ENCODE measurements at places on chromosomes 13 and 19.

DNA sequence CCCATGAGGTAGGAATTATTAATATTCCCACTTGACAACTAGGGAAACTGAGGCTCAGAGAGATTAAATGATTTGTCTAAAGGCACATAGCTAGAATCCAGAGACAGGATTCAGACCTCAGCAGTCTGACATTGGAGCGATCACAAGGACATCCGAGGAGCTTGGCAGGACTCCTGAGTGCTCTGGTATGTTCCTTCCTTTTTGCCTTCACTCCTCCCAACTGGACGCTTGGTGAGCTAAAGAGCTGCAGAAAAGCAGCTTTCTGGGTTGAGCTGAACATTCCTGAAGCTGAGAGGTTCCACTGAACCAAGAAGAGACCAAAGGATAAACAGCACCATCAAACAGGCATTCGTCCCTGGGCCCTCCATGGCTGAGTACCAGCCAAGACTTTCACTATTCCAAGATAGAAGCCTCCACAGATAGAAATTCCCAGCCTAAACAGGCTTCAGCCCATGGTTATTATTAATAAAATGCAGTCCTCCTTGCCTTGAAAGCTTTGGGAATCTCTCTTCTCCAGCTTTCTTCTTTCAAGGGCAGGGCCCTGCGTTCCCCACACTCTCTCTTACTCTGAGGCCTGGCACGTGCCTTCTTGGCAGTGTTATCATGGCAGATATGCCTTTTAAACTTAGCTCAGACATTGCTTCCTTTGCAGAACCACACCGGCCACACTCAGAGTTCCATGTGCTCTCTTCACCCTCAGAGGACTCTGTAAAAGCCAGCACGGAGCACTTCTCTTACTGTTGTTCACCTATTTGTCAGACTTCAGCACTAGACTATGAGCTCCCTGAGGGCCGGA lies 97.1 kb downstream of the CYSLTR2 start:
- DNase-seq: no peak

DNA sequence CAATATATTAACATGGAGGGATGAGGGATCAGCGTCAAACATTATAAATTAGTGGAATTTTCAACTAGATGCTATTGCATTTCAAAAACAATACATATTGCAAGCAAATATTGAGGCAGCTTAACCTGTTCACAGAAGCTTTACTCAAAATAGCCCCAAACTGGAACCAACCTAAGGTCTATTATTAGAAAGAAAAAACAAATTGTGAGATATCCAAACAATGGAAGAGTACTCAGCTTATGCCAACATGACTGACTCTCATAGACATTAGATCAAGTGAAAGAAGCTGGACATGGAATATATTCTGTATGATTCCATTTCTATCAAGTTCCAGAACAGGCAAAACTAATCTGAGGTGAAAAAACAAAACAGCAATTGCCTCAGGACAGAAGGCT lies 27.6 kb upstream of the NEK3 start:
- DNase-seq: no peak

DNA sequence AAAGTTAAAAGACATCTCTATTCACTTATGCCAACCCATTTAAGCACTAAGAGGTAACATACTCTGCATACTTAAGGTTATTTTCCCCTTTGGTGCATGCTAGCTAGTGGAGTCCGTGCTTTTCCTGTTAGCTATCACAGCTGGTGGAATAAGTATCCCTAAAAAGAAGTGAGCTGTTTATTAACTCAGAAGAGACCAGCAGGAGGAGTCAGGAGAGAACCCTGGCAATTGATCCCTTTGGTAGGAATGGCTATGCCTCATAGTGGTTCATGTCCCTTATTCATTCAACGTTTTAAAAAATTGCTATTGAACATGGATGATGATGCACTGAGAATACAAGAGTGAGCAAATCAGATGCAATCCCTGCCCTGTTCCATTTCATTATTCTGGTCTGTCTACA lies 12.4 kb upstream of the NEK5 start:
- no peak for DNase-seq

- no peak for DNase-seq
Observed at GRCh38 chr19:1981253-1981652, 34.3 kb downstream of the BTBD2 start.

- DNase-seq: no peak
Observed at GRCh38 chr19:4108767-4109625, 14.9 kb downstream of the MAP2K2 start.

DNA sequence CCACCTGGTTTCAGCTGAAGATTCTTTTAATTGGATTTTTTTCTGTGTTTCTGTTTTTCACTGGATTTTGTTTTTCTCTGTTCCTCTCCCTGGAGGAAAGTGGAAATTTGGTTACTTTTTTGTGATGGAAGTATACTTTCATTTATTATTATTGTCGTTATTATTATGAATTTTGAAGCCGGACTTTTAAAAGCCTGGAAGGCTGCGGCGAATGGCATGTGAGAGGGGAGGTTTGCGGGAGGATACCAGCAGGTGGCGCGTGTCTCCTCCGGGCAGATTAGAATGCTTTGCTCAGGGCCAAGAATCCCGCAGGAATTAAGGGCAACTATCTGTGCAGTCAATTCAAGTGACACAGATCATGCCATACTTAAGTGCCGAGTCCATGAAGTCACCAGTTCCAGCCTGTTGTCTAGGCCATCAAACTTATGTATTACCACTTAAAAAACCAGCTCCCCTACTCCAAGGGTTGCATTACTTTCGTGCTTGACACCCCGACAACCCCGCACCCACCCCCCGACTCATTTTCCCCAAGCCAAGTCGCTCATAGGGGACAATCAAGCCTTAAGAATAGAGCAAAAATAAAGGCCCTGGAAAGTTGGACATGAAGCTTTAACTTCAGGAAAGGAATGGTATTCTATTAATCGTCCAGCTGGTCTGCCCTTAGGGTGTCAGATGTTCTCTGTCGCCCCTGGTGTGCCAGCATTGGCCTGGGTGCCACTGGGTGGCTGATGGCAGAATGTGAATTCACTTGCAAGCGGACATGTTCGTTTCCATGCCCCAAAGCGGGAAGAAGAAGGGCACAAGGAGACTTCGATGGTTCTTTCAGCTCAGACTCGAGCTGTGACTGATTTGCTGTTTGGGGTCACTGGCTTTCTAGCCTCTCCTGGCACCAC lies 1.3 kb upstream of the LRCH1 start:
- peak; percentile 84 for DNase-seq

GRCh38 chr13:64078480-64078936 lies 2662.9 kb upstream of the PCDH20 start:
- DNase-seq: no peak

DNA sequence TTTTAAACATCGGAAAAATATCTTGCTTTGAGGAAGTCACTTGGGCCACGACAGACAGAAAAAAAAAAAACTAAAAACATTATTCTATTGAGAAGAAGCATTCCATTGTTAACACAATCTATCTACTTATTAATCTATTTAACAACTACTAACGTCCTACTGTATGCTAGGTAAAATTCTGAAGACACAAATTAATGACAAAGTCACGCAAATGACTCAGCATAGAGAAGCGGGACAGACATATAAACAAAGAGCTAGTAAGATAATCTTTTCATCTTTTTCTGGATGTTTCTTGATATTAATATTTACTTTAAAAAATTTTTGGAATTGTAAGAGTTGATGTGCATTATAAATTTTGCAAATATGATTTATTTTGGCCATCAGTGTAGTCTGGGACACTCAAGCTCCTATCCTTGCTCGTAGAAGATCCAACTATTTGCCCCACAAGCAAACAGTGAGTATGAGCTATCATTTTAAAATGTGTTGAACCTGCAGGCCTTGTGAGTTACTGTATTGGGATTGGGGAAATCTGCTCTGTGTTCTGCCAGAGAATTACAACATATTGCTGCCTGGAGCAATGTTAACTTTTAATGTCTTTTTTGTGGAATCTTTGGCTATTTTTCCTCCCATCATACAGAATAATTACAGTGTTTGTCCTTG lies 109.1 kb downstream of the PCDH9 start:
- DNase-seq: no peak

- DNase-seq: no peak
Observed at GRCh38 chr13:101323601-101324000, 92.7 kb downstream of the NALCN start.

GRCh38 chr13:32164622-32165268 lies 133.2 kb downstream of the FRY start:
- DNase-seq: no peak

DNA sequence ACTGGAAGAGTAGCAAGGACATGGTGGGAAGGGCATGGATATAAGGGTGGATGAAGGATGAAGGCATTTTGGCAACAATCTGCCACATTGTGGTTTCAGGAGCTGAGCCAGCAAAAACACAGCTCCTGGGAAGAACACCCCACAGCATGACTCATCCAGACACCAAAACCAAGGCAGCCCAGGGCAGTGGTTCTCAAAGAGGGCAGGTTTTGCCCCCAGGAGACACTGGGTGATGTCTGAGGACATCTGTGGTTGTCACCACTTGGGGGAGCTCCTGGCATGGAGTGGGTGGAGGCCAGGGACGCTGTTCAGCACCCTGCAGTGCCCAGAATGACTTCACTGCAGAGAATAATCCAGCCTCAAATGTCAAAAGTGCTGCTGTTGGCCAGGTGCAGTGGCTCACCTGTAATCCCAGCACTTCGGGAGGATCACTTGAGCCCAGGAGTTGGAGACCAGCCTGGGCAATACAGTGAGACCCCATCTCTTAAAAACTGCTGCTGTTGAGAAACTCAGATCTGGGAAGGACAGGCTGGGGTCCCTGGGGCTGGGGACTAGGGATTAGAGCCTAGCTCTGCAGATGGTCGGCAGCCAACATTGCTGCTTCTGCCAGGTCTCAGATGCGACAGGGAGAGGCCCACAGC lies 16.1 kb downstream of the ZFR2 start:
- DNase-seq: no peak

- DNase-seq: no peak
Observed at GRCh38 chr19:17235971-17236777, 9.5 kb downstream of the NR2F6 start.

DNA sequence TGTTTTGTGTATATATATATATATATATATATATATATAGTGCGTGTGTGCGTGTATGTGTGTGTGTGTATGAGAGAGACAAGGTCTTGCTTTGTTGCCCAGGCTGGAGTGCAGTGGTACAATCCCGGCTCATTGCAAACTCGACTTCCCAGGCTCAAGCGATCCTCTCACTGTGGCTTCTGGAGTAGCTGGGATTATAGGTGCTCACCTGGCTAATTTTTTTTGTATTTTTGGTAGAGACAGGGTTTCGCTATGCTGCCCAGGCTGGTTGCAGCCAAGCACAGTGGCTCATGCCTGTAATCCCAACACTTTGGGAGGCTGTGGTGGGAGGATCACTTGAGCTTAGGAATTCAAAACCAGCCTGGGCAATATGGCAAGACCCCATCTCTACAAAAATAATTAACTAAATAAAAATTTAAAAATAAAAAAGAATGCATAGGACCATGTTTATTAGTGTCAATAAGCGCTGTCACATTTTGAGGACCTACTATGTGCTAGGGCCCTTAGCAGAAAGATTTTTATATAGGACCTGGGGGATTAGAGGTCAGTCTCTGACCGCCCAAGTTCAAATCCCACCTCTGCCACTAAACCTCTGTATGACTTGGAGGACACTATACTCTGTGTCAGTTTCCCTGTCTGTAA lies 1.8 kb downstream of the PVR start:
- no peak for DNase-seq

DNA sequence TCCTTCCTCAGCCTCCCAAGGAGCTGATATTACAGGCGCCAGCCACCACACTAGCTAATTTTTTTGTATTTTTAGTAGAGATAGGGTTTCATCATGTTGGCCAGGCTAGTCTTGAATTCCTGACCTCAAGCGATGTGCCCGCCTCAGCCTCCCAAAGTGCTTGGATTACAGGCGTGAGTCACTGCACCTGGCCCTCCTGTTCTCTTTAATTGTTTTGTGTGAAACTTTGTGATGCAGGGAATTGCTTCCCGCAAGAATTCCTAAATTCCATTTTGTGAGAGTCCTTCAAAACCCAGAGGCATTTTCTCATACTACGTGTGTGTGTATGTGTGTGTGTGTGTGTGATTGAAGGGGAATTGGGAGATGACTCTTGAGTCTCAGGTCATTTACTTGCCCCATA lies 65.0 kb upstream of the ZNF835 start:
- DNase-seq: no peak

GRCh38 chr13:46012404-46012803 lies 40.1 kb downstream of the ZC3H13 start:
- DNase-seq: no peak

All from omental fat pad (tissue), 4 donors.